CD4-positive, alpha-beta T cell (primary cell): ENCODE measurements at places on chromosomes 7 and 10.

- DNase-seq: no peak
Observed at GRCh38 chr10:107160866-107161265, 3.6 kb downstream of the SORCS1 start.

- DNase-seq: peak; percentile 95
Observed at GRCh38 chr7:44637788-44638594, 31.6 kb downstream of the OGDH start.

DNA sequence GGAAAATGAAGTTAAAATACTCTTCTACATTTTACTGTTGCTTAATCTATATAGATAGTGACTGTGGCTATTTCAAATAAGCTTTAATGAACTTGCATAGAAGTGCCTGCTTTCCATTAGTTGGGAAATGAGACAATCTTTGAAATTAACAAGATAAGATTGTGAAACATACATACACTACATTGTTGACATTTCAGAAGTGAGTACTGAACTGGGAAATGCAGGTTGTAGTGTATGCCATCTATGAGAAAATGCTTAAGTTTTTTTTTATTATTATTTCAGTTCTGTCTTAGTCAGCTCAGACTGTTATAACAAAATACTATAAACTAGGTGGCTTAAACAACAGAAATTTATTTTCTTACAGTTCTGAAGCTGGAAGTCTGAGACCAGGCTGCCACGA lies 49.6 kb upstream of the CSTF2T start:
- DNase-seq: no peak

- DNase-seq: no peak
Observed at GRCh38 chr7:46028246-46028645, 107.2 kb upstream of the IGFBP3 start.

GRCh38 chr10:35184527-35185171 lies 58.0 kb downstream of the CREM start:
- no peak for DNase-seq

GRCh38 chr10:122018491-122018890 lies 29.5 kb downstream of the TACC2 start:
- no peak for DNase-seq

DNA sequence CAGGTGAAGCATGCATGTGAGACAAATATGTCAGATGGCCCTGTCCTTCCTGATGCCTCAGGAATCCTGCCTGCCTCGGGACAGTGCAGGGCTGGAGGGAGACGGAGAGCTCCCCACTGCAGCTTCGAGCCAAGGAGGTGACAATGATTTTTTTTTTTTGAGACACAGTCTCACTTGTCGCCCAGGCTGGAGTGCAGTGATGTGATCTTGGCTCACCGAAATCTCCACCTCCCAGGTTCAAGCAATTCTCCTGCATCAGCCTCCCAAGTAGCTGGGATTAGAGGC lies 68.8 kb downstream of the OAT start:
- DNase-seq: no peak

DNA sequence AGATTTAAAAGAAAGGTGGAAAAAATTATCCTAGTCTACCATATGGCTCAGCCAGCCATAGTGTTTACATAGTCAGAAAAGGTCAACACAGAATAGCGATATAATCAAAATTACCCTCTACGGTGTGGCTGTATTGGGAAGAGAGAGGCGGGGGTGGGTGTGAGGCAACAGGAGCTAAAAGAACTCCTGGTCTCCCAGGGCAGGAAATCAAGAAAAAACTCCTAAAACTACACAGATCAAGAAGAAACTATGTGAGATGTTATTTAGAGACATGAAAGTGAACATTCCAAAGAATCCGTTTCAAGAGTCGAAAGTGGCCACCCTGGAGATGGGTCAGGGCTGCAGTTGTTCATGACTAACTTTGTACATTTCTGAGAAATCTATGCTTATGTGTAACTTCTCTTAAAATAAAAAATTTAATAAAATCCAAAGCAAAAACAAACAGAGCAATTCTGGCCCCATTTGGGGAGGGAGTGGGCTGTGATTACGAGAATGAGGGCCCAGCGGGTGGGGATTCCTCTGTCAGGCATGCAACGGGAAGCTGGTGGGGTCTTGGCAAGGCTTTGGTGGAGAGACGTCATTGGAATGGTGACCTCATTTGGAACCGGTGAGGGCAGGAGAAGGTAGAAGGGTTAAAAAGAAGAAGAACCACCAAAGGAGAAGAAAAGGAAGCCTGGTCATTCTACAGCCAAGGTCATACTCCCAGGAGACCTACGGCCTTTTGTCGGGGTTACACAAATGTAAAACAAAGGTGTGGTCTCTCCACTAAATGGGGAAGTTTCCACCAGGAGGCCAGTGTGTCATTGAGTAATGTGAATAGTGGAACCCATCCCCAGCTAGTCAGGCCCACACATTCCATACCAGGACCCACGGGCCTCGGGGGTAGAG lies 71.2 kb upstream of the DUSP5 start:
- DNase-seq: no peak

DNA sequence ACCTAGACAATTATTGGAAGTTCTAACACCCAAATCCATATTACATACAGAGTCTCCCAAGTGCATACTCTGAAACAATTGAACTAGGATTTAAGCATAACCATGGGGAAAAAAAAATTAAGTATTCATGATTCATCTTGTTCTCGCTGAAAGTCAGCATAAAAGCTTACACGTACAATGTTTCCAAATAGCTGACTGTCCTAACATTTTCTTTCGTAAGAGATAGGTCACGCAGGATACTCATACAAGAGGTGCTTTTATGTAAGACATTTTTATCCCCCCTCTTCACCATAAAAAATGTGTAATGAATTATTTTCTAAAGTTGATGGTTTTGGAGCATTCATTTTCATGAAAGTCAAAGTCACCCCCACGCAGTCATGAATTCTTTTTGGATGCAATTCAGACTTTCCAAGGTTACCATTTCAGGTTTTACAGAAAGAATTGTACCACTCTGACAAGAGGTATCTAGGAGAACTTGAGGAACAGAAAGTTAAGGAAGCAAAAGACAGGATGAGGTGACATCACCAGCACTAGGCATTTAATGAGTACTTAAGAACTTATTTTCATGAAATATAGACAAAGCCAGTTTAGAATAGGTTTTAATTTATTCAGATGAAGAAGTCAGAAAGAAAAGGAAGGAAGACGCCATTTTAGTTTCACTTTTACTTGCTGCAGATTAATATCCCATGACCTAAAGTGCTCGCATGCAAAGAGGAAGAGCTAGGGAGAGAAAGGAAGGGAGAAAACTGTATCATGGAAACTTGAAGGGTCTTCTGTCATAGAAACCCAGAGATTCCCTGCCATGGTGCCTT lies 55.8 kb downstream of the TMEM26 start:
- DNase-seq: no peak

GRCh38 chr10:87658858-87659555 lies 671 bp upstream of the PAPSS2 start:
- DNase-seq: no peak

- no peak for DNase-seq
Observed at GRCh38 chr10:118167056-118167700, 120.4 kb upstream of the RAB11FIP2 start.

GRCh38 chr7:20417675-20418382 lies 87.1 kb downstream of the ITGB8 start:
- no peak for DNase-seq

DNA sequence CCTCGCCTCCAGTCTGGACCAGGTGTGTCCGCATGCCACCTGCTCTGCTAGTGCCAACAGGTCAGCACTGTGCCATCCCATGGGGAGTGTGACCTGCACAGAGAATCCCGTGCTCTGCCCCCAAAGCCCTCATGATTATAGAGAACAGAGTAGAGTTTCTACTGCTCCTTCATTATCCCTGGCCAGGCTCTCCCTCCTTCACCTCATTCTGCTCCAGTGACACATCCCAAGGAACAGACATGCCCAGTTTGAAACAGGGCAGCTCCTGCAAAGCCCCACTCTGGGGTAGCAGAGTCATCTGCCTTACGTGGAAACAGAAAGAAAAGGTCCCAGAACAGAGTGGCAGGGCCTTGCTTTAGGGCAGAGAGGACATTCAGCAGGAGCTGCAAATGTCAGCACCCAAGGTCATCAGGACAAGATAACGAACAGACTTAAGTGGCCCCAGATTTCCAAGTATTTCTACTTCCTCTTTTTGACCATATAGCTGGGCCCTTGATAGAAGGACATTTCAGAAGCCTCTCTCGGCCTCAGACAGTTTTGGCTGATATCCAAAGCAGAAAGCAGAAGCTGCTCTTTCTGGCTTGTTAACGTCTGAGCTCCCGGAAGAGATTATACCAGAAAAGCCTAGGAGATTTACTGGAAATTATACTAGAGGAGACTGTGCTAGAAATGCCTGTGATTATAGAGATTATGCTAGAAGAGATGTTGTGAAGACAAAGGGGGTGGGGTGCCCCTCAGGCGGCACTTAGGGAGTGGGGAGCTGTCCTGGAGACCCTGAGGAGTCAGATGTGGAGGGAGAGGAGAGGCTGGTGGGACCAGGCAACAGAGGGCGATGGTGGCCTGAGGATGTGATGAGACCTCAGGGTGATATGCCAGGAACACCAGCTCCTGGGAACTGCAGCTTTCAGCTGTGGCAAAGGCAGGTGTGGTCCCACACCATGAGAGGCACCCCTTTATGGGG lies 12.6 kb downstream of the TMEM176B start:
- no peak for DNase-seq

- DNase-seq: no peak
Observed at GRCh38 chr10:60863796-60864195, 80.2 kb downstream of the RHOBTB1 start.

- DNase-seq: no peak
Observed at GRCh38 chr10:122295451-122295809, 24.3 kb downstream of the BTBD16 start.

GRCh38 chr10:6721964-6722615 lies 142.0 kb upstream of the PRKCQ start:
- no peak for DNase-seq

DNA sequence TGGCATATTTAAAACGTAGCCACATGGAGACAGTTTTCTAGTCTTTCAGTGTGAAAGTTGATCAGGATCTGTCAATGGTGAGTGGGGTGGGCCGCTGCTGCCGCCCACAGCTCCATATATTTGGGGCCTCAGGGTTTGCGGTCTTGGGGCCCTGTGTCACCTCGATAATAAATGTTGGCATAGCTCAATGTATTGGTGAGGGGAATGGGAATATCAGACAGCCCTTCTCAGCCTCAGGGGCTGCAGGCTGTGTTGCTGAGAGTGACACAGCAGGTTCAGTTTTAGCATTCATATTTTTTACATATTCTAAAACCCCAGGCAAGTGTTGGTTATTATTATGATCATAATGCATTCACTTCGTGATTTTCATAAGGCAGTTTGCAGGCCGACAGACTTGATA lies 5.3 kb downstream of the CDH23 start:
- no peak for DNase-seq

- no peak for DNase-seq
Observed at GRCh38 chr10:129730993-129731325, 233.1 kb downstream of the EBF3 start.

GRCh38 chr7:69218576-69218975 lies 379.7 kb upstream of the AUTS2 start:
- DNase-seq: no peak

DNA sequence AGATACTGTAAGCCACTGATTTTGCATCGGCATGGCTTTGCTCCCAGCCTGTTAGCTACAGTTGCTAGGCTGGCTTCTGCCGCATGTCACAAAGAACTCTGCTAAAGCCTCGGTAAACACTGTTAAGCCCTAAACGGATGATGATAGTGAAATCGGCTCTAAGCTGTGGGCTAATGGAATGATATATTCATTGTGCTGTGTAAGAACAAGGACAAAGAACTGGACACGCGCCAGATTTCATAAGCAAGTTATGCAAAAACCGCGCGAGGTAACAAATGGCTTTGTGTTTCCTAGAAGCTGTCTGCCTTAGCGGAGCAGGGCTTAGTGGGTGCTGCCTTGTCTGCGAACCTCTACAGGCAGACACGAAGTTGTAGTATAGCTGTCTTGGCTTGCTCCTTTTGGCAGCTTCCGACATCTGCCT lies 331.3 kb upstream of the COBL start:
- DNase-seq: no peak

GRCh38 chr10:20105236-20105635 lies 289.0 kb downstream of the PLXDC2 start:
- no peak for DNase-seq

DNA sequence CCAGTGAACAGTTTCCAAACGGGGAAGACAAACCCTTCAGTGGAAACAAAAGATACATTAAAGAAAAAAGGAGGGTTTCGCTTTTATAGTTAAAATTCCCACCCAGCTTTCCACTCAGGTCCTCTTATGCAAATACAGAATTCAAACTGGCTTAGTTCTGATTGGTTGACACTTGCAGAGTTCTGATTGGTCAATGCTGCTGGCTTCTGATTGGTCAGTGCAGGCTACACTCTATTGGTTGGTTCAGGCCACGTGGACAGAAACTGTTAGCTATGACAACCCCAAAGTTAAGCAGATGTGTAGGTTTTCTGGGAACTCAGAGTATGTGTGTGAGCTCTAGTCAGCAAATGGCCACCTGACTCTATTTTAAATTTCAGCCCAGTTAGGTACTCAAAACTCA lies 80.0 kb downstream of the FBXL13 start:
- DNase-seq: no peak

GRCh38 chr7:142943706-142944268 lies 4.5 kb downstream of the LLCFC1 start:
- DNase-seq: no peak

GRCh38 chr7:36053589-36053988 lies 99.5 kb upstream of the EEPD1 start:
- no peak for DNase-seq
